COR-L47 (cell line): ENCODE measurements at places on chromosomes 12 and 14.
A peak's percentile ranks its signal among the peaks of the same experiment; 100 is the strongest.

DNA sequence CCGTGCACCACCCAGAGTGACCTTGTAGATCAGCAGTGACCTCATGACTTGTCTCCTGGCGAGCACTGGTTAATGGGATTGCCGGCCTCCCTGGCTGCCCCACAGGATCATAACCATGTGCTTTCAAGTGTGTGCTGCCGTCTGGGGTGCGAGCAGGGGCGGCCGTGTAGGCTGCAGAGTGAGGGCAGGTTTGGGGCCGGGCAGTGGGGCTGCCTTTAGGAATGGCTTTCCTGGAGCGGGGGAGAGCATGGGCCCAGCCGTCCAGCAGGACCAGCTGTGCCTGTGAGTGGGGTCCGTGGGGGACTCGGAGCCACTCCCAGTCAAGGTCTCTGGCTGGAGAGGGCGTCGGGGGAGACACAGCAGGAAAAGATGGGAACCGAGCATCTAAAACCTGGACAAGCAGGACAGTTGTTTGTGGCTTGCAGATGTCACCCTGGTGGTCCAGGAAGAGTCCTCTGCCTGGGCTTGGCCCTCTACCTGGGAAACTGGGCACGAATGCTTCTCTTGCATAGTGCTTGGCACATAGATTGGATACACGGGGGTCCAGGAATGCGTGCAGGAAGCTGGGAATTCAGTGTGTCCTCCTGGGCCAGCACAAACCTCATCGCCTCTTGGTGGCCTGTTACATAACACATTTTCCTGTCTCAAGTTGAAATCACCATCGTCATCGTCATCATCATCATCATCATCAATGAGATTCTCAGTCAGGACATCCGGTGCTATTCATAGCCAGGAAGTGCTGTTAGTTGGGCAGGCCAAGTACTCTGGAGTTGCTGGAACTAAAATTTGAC is 96.0 kb downstream of the ADGRD1 start:
- no peak for DNase-seq

DNA sequence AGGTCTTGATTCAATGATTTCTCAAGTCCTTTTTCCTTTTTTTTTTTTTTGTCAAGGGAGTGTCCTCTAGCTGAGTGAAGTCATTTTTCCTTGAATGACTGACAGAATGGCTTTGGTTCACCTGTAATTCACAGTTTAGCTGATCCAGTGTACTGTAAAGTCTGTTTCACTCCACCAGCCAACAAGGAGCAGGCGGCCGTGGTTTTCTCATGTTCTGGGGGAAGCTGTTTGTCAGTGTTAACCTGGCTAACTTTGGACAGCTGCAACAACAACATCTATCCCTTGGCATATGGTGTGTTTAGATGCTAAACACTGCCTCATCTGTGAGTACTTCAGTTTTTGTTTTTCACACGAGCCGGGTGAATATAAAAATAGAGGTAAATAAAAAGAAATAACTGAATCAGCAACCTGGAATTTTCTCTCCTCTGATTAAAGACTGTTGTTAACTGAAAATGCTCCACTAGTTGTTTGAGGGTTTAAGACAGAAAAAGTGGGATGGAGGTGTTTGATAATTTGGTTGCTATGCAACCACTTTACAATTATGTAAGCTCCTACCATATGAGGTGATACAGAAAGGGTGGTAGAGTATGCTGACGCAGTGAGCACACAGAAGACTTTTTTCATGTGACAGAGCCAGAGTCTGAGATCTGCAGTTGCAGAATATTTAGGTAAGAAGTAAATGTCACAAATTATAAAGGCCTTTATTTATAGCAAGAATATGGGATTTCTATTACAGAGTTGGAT is 50.3 kb upstream of the SLC2A13 start:
- no peak for DNase-seq

- DNase-seq = no peak
These were observed 66.7 kb downstream of the NTN4 start for GRCh38 chr12:95723693-95724384.

DNA sequence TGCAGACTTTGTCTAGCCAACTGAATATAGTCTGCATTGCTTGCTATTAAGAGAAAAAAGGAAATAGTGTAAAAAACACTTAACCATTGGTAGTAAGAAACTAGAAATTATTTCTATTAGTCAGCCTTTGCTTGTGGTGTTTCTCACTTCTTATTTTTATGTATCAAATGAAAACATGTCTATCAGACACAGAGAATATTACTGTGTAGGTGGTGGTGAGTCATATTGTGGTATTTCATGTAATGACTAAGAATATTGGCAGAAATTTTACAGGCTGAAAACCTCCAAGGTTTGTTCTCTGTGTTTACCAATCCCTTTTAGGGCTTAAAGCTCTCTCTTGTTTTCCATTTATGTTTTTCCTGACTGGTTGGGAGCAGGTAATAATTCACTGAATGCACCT is 87.2 kb downstream of the DAAM1 start:
- no peak for DNase-seq

DNA sequence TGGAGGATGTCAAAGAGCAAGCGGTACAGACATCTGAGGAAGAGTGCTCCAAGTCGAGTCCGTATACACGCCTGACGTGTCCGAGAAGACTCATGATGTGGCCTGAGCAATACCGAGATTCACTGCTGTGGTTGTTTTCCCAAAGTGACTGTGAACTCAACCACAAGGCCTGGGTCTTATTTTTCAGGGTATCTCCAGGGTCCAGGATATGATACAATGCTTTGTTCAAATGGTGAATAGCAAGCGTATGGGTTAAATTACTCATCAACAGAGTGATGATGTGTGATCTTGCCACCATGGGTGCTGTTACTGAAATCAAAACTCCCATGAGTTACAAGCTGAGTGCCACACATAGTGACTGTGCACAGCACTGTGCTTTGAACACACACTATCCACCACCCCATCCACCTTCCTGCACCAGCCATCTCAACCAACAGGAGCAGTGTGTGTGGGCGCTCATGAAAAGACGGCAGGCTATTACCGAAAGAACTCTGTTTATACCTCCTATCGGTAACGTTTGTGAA is 109.6 kb downstream of the BCAT1 start:
- DNase-seq = no peak

DNA sequence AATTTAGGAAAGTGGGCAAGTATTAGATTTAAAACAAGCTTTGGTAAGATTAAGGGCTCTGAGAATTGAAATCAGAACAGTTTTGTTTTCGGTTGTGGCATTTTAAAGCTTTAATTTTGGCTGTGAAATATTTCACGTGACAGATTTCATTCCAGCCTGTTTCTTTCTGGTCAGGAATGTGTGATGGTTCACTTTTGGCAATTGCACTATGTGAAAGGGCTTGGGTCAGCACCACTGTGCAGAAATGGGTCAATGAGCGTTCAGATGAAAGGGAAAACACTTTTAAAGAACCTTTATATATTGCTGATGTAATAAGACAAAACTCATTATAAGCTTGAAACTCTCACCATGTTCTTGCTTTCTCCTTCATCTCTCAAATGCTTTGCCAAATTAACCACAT is 17.1 kb downstream of the NUBPL start:
- DNase-seq = no peak

GRCh38 chr14:100261621-100262020 is 22.7 kb downstream of the YY1 start:
- DNase-seq = no peak

DNA sequence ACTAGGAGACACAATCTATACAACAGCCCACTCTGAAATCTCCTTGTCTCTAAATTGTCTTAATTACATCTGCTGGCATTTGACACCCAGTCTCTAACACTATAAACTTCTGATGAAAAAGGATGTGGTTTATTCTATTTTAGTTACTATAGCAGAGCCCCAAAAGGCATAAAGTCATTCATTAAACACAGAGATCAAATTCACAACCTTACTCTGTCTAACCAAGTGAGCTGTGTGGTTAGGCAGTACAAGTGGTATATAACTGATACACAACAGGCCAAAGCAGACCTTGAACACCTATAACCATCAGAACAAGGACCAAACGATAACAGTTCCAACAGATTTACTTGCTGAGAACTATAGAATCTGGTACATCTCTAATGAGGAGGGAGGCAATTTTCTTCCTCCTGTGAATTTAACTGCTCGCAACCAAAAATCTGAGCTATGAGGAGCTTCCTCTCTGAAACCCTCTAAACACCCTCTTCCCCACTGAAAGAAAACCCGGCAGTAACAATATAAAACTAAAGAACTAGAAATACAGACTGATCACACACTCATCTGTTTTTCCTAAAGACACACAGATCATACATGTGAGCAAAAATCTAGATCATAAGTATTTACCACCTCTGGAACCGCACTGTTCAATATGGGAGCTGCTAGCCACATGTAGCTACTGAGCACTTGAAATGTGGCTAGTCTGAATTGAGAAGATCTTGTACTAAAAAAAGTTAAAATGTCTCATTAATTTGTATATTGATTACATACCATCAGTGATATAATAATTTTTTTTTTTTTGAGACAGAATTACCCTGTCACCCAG is 17.7 kb downstream of the SPPL3 start:
- no peak for DNase-seq

- DNase-seq = no peak
These were observed 395.5 kb downstream of the ZFP36L1 start for GRCh38 chr14:68397371-68397811.

DNA sequence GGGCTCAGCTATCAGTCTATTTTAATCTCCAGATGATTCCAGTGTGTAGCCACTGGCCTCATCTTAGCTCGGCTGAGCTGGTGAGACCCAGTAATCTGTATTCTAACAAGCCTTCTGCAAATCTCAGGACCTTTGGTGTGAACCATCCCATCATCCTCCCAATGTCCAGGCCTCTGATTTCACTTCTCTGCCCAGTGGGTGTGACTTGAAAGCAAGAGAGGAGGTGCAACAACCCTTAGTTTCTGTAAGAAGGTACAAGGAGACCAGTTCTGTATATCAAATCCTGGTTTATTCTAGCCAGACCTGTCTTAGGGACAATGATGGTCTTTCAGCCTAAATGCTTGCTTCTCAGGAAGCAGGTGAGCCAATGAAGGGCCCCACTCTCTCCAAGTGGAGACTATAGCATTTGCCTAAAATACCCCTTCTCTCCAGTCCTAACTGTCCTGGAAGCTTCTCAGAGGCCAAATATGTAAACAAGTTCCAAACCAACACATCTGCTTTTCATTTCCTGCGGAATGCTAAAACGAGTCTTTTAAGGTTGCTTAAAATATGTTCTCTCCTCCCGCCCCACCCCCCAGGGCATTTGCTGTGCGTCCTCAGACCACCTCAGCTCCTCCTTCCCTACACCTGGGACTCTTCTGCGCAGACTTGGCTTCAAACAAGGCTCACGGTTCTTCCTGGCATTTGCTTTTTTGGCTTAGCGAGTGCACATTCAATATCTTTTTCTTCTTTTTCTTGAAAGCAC is 78.4 kb upstream of the FUT8 start:
- no peak for DNase-seq

DNA sequence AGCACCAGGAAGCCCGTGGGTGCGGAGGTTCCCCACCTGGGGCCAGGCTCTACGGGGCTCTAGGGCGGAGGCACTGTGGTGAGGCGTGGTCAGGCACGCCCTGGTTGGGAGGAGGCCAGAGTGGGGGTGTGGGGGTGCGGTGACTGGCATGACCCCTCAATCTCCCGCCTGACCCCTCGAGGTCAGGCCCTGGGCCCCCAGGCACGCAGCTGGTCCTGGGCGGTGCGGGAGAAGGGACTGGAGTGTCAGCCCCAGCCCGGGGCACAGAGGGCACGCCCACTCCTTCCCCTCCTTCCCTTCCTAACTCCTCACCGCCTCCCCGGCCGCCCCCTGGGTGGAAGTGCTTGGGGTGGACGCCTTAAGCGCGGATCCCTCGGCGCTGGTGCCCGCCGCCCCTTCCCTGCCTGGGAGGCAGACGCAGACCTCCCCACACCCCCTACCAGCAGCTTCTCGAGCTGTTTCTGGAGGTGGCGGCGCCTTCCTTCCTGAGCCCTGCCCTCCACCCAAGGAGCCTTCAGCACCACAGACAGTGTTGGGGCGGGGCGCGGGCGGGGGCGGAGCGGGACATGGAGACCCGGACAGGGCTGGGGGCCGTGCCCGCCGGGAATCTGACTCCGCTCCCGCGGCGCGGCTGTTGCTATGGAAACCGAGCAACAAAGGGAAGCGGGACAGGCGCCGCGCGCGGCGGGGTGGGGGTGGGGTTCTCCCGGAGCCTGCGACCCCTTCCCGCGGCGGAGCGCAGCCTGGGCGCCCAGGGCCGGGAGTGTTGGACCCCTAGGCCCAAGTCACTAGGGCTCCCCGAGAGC is 741 bp upstream of the CRIP2 start:
- DNase-seq = peak; percentile 97

- DNase-seq = no peak
These were observed 607.8 kb downstream of the SNAPC1 start for GRCh38 chr14:62369919-62370560.

- DNase-seq = no peak
These were observed 2.5 kb downstream of the LGALS3 start for GRCh38 chr14:55131370-55132137.

DNA sequence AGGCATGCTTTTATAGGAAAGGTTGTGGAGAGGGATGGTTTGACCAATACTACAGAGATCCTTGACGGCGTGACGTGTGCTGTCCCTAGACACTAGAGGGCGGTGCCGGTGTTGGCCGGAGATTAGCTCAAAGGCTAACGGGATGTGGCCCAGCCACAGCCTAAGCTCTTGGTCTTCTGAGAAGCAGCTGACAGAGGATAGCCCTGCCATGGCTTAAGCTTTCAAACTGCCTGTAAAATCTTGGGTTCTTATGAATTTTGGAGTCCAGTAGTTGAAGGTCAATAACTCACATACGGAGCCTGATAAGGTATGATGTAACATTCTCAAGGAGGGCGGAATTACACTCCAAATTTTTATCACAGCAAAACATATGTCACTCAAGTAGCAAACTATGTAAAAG is 515.7 kb upstream of the ATXN7L3B start:
- DNase-seq = peak; percentile 2

- no peak for DNase-seq
These were observed 35.4 kb downstream of the TNFAIP2 start for GRCh38 chr14:103158688-103159087.

DNA sequence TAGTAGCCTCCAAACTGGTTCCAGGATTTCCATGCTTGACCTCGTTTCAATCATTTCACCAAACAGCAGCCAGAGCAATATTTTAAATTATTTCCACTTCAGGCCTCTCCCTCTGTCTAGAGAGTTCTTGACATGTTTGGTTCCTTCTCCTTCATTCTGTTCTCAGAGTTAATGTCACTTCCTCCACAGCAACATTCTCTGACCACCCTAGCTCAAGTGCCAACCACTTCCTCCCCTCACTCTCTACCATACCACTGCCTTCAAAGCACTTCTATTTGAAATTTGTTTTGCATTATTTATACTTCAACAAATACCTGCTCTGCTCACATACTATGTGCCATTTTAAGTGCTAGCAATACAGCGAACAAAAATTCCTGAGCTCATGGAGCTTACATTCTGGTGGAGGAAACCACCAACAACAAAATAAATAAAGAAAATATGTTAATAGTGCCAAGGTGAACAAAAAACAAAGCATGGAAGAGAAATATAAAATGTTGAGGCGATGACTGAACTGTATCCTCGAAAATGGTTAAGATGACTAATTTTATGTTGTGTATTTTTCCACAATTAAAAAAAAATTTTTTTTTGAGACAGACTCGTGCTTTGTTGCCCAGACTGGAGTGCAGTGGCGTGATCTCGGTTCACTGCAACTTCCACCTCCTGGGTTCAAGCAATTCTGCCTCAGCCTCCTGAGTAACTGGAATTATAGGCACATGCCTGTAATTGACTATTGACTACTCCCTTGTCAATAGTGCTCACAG is 17.3 kb downstream of the BAZ1A start:
- DNase-seq = no peak
